ENCODE measurements at places on chromosomes 7 and 10. TPM values are rescaled to one million over a fixed set of nuclear protein-coding genes. Genes with fewer than 3 reads are reported as not detected.

Gene AGAP9
- 3.9 TPM for total RNA-seq

Gene FGFBP3
- total RNA-seq = 0.58 TPM

Gene CAMK1D
- total RNA-seq = 1.2 TPM

Gene PDE6C
- total RNA-seq = not detected

Gene DENND2A
- 0.73 TPM for total RNA-seq

Gene PMS2
- 6.7 TPM for total RNA-seq

Gene C10orf62
- total RNA-seq = 0.41 TPM

Gene LRRTM3
- not detected for total RNA-seq

Gene C10orf53
- total RNA-seq = not detected

Gene CPEB3
- 14.5 TPM for total RNA-seq

Gene GRID1
- 0.17 TPM for total RNA-seq

Gene SFRP4
- not detected for total RNA-seq

Gene CTAGE6
- total RNA-seq = not detected

Gene NCAPG2
- total RNA-seq = 3.0 TPM

Gene HACD1
- 73.4 TPM for total RNA-seq

Gene ANLN
- total RNA-seq = 0.73 TPM

Gene INA
- 0.24 TPM for total RNA-seq

Gene NUTM2D
- total RNA-seq = 0.93 TPM

Gene GPR22
- not detected for total RNA-seq

Gene CASD1
- 14.1 TPM for total RNA-seq

Gene CYP3A7
- total RNA-seq = not detected

Gene DLD
- 157 TPM for total RNA-seq

Gene GIMAP8
- 7.7 TPM for total RNA-seq

Gene TMEM229A
- not detected for total RNA-seq

Gene DLX5
- total RNA-seq = not detected

Gene GRK5
- 6.2 TPM for total RNA-seq

Gene PTPRN2
- 0.84 TPM for total RNA-seq

Gene PRSS58
- total RNA-seq = not detected

Gene CPA1
- total RNA-seq = not detected

Gene PDZD7
- 0.11 TPM for total RNA-seq

Gene TMEM196
- not detected for total RNA-seq

All from gastrocnemius medialis (tissue), 4 donors.